HepG2 (cell line): ENCODE measurements at places on chromosomes 12 and 14.

DNA sequence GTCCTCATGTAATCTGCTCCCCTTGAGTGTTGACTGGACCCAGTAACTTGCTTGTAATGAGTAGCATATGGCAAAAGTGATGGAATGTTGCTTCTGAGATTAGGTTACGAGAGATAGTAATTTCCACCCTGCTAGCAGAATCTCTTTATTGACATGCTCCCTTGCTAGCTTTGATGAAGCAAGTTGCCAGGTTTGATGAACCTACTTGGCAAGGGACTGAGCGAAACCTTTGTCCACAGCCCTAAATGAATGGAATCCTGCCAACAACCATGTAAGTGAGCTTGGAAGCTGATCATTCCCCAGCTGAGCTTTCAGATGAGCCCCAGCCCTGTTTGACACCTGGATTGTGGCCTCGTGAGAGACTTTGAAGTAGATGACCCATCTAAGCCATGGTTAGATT, 120.8 kb upstream of the PLXNC1 start:
- no peaks in the 10 kb centered on the region for H3K4me1 ChIP-seq
- no peak overlapping the region for H3K27ac ChIP-seq
- DNase-seq: no peak
- H3K27me3 ChIP-seq: no peaks in the 10 kb centered on the region; the same call in 1 of the 2 replicates
- H3K4me3 ChIP-seq: no peak overlapping the region
- H3K36me3 ChIP-seq: no peaks in the 10 kb centered on the region

DNA sequence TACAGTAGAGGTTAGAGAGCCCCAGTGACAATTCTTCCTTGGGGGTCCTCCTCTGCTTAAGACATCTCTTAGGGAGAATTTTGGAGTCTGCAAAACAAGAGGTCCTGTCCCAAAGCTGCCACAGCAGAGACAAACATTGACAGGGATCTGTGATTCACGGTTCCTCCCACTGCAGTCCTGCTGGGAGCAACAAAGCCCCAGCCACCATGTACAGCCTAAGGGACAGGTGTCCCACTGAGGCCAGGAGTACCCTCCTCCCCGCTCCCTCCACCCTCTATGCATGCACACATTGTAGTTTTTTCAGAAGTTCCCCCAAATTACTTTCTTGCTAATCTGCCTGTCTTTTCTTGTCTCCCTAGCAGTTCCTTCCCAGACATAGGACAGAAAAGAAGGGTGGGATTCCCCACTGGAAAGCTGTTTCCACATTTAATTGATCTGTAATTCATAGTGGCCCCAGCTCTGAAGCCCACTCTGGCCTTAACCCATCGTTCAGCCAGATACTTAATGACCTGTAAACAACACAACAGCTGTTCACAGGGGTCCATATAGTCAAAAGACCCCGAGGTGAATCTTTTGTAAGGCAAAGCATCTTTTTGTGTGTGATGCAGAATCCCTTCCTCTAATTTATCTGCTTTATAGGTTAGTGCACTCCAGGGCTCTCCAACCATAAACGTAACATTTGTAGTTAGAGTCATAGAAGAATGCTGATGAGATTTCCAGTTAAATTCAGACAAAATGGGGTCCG, 13.9 kb upstream of the PRICKLE1 start:
- H3K4me1 ChIP-seq: no peaks in the 10 kb centered on the region
- H3K4me3 ChIP-seq: no peak overlapping the region
- no peaks in the 10 kb centered on the region for H3K36me3 ChIP-seq
- no peak for DNase-seq

DNA sequence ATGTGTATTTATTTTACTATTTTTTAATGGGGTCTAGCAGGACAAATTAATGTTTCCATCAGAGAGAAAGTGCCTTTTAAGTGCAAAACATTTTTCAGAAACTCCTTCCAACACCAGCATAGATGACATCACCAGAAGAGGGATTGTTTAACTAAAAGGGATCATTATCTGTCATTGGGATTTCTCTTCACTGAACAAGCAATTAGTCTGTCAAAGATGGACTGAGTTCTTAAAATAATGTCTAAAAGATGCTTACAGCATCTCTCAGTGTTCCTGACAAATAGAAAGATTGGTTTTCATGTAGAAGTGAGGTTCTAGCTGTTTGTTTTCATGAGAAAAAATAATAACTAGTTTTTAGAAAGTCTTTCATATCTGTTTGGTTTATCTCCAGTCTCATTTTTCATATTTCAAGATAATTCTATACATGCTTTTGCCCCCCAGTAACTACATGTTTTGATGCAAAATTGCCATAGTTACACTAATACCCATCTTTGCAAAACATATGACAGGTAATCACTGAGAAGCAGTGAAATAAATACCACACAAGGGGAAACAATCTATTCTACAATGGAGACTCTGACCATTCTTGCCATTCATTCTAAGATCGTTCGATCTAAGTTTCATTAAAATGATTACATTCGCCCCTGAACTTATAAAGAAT, 850.3 kb downstream of the GALC start:
- no peak overlapping the region for H3K4me3 ChIP-seq
- H3K36me3 ChIP-seq: no peaks in the 10 kb centered on the region
- H3K4me1 ChIP-seq: no peaks in the 10 kb centered on the region
- no peaks in the 10 kb centered on the region for H3K27me3 ChIP-seq

- DNase-seq: no peak
- no peaks in the 10 kb centered on the region; the same call in 1 of the 2 replicates for H3K36me3 ChIP-seq
- peaks cover 8% of the 10 kb centered on the region for H3K4me1 ChIP-seq
Observed at GRCh38 chr12:32002848-32003493, 43.8 kb downstream of the RESF1 start.

DNA sequence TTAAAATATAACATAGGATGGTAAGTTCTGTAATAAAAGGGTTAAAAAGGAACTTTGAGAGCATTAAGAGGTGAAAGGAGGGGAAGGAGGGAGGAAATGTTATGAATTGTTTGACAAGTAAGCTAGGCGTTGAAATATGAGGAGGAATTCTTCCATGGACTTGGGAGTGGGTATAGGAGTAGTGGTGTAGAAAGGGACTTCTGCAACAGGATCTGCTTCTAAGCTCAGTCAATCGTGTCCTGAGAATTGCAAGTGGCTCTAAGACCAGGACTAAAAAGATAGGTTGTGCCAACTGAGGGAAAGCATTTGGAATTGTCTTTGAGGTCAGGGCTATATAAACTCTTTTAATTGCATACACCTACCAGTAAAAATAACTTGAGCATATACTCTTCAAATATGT, 74.1 kb upstream of the SLC38A2 start:
- no peak overlapping the region for H3K4me3 ChIP-seq
- H3K27me3 ChIP-seq: no peaks in the 10 kb centered on the region
- H3K36me3 ChIP-seq: no peaks in the 10 kb centered on the region

GRCh38 chr12:58310368-58310767, 369.0 kb downstream of the ATP23 start:
- no peak for DNase-seq
- no peak overlapping the region for H3K27ac ChIP-seq
- H3K4me1 ChIP-seq: no peaks in the 10 kb centered on the region
- no peaks in the 10 kb centered on the region for H3K27me3 ChIP-seq
- no peaks in the 10 kb centered on the region for H3K36me3 ChIP-seq

GRCh38 chr12:14514154-14514842, 53.4 kb downstream of the PLBD1 start:
- no peaks in the 10 kb centered on the region for H3K4me1 ChIP-seq
- no peaks in the 10 kb centered on the region for H3K36me3 ChIP-seq
- no peaks in the 10 kb centered on the region; the same call in 1 of the 2 replicates for H3K27me3 ChIP-seq
- no peak overlapping the region for H3K27ac ChIP-seq

DNA sequence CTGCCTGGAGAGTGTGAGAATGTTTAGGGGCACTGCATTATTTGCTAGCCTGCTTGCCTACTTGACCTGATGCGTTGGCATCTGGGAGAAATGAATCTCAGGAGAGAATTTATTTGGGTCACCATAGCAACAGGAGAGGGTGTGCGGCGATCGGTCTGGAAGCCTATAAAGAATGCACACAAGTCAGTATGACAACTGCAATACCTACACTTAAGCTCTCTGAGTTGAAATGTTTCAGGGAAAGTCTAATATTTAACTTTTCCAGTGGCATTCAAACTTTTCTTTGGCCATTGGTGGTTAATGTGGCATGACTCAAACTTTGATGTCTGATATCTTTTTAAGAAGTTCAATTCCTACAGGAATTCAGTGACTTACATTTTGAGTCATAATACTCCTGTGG, 205.1 kb downstream of the NEDD1 start:
- H3K4me1 ChIP-seq: no peaks in the 10 kb centered on the region
- no peaks in the 10 kb centered on the region for H3K36me3 ChIP-seq
- no peaks in the 10 kb centered on the region for H3K27me3 ChIP-seq
- no peak overlapping the region for H3K27ac ChIP-seq
- no peak for DNase-seq

- H3K4me3 ChIP-seq: peak overlapping the region; percentile 95
- H3K4me1 ChIP-seq: peaks cover 21% of the 10 kb centered on the region
- peak; percentile 23 for DNase-seq
- H3K36me3 ChIP-seq: peaks cover 4% of the 10 kb centered on the region; the same call in 1 of the 2 replicates
- H3K27me3 ChIP-seq: no peaks in the 10 kb centered on the region
Observed at GRCh38 chr12:49108958-49109404, 1.7 kb downstream of the LMBR1L start.

DNA sequence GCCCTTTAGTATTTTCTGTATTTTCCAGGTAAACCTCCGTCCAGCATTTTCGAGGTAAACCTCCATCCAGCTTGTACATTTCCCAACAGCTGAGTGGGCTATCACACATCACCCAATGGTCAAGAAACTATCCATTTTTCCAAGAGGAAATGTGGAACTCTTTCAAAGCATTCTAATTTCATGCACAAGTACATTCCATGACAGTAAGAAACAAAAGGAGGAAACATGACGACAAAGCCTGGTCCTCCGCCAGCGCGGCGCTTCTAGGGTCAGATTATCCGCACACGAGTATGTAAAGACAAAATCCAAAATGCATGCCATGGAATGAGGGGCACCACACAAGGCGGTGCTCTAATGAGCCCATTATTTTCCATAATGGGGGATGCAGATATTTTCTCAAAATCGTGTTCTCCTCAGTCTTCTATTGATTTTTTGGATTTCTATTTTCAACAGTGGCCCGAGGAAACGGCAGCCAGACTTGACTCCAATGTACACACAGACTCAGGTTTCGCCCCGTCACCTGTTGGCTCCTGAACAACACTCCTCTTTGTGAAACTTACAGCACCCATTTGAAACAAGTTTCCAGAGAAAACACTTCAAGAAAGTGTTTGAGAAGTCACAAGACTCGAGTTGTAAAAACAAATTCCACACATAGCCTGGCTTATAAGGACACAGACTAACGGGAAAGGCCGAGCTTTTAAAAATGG, 107.4 kb downstream of the PRICKLE1 start:
- H3K36me3 ChIP-seq: no peaks in the 10 kb centered on the region
- no peaks in the 10 kb centered on the region; the same call in 1 of the 2 replicates for H3K27me3 ChIP-seq
- peak; percentile 3 for DNase-seq
- H3K4me3 ChIP-seq: no peak overlapping the region
- H3K4me1 ChIP-seq: peaks cover 7% of the 10 kb centered on the region
